ENCODE measurements at places on chromosomes 3 and 15.

DNA sequence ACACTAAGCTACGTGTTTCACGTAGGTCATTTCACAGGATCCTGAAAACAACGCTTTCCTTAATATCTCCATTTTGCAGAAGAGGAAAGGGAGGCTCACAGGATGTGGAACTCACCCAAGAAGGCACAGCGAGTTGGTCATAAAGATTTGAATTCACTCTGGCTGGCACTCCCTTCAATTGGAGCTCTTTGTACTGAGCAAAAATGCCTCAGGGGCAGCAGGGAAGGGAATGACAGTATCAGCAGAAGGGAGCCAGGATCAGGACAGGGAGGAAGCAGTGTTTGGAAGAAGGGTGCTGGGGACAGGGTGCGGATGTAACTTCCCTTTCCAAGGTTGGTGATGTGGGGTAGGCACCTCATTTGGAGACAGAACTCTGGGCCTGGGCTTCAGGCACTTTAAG is 1.1 kb upstream of the ST6GAL1 start:
- DNase-seq, result no peak

GRCh38 chr15:33098094-33099058 is 96.1 kb downstream of the FMN1 start:
- DNase-seq, result peak; percentile 63

DNA sequence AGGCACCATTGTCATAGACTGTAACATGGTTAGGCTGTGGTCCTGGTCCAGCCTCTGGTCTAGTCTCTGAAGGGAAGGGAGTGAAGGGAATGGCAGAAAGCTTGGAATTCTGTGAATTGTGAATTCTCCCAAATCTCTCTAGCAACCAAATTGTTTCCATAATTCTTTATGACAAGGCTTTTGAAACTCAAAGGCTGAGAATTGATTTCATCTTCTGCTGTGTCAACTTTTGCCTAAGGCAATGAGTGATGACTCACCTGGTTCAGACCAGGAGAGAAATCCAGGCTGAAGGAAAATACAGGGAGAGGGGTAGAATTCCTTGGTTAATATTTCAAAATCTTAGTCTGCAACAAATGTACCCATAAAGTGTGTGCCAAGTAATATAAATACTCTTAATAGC is 82.6 kb upstream of the ADPGK start:
- no peak for DNase-seq

DNA sequence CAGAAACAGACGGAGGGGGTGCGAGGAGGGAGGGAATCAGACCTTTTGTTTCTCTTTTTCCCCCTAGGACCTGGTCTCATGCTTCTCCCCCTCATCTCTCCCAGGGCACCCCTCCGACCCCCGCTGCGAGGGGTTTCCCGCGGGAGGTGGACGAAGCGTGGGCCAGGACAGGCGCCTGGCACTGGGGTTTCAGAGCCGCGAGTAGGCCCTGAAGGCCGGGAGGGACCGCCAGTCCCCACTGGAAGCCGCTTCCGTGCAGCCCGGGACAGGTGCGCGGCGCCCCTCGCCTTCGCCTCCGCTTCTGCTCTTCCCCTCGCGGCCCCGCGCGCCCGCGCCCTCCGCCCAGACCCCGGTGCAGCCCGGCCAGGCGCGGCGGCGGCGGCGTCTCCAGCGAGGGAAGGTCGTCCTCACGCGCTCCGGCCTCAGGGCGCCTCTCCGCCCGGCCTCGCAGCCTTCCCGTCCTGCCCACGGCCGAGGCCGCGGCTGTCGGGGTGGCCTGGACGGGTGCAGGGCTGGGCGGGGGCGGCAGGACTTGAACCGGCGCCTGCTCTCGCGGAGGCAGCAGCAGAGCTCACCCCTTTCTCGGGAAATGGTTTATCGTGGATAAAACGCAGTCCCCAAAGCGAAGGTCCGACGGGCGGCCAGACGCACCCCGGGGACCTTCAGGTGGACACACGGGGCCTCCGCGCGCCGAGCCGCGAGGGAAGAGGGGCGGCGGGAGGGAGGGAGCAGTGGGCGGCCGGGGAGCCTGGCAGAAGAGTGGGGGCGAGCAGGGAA is 31.5 kb upstream of the ADAMTS17 start:
- DNase-seq, result no peak

GRCh38 chr3:18919158-18919557 is 229.2 kb upstream of the KCNH8 start:
- DNase-seq, result no peak

GRCh38 chr3:184196536-184196935 is 10.5 kb downstream of the ABCF3 start:
- DNase-seq, result no peak

- peak; percentile 38 for DNase-seq
Observed at GRCh38 chr3:152902141-152902669, 67.3 kb downstream of the P2RY1 start.

DNA sequence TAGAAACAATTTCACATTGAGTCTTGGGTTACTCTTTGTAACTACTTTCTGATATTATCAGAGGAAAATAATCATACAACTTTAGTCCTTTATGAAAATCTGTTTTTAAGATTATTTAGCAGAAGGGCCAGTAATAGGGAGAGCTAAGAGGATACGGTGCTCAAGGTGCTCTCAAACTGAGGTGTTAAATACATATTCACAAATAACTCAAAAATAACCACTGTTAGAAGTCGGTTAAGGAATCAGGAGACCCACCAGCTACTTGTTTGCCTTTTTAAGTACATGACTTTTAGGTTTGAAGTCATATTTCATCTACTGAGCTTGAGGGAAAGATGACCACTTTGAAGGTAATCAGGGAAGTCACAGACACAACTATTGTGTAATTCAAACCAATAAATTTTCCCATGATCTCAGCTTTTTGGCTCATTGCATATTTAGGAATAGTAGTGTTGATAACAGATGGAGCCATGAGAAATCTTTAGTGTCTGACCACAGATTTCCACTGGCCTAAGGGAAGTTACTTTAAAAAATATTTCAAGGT is 1.4 kb upstream of the RSRC1 start:
- DNase-seq, result peak; percentile 66

DNA sequence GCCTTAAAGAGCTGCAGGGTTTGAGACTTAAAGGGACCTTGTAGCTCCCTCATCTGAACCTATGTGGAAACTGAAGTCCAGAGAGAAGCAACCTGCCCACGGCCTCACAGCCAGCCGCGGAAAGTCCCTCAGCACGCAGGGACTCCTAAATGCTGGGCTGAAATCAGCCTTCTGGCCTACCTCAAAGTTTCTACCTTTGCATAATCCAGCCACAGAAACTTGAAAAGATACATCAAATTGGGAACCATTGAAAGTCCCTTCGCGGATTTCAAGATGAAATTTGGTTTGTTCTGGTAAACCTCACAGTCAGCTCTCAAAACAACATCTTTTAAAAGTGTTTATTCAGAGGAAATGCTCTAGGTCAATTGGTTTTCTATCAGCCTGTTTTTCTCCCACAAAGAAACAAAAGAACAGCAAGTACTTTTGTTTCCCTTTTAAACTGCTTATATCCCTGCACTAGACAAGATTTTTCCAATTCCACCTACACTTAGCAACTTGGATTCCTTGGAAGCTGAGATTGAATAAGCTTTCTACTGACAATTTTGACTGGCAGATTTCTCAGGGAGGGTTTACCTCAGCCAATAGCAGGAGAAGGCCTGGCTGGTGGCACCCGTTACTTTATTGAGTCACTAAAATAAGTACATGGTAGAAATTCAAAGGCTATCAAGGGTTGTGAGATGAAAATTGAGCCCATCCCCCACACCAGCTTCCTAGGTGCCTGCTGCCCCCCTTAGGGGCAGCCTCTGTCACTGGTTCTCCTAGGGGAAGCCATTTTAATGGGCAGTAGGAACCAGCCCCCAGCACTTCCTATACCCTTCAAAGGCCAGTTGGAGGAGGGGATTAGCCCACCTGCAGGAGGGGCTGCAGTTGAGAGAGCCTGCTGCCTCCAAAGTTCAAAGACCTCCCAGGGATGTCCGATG is 171.2 kb downstream of the ADAMTS17 start:
- DNase-seq, result no peak

GRCh38 chr3:57512166-57512565 is 32.0 kb downstream of the DNAH12 start:
- no peak for DNase-seq

GRCh38 chr3:187954873-187955586 is 198.9 kb upstream of the LPP start:
- DNase-seq, result peak; percentile 27

DNA sequence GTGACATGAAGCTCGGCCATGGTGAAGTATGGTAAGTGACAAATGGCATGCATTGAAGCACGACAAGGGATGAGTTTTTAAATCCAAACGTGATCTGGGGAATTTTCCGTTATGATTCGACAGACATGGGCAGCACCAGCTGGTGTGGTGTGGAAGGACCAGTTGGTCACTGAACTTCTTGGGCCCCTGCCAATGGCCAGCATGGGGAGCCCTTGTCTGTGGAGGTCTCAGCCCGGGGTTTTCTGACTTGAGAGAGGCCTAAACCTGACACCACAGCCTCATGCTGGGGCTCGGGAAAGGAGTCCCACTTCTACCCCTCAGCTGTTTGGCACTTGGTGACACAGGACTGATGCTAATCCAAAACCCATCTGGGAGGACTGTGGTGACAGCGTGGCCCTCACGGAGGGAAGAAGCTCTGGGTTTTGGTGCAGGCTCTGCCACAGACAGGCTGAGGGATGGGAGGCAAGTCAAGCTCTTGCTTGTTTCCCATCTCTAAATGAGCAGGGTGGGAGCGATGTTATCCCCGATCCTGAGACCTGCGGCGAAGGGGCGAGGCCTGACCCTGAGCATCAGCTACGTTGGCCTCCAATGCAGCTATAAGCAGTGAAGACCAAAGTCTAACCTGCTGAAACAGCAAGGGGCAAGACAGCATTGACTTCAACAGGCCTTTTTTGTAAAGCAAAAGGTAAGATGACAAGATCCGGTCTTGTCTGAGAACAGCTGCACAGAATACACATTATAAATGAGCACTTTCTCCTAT is 69.5 kb downstream of the ATP1B3 start:
- no peak for DNase-seq

DNA sequence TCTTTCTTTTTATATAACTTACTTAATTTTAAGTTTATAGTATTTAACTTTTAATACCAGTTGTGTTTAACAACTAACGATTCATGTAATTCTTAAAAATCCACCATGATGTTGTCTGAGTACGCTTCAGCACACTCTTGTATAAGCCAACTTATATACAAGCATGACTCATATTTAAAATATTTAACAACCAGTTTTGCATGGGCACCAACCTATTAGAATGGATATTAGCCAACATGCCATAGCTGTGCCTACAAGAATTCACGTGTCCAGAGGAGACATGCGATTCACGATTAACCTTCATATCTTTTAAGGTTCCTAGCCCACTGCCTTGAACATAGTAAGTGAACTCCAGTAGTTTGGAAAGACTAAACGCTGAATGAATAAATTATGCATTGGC is 1023.2 kb downstream of the TBL1XR1 start:
- DNase-seq, result no peak

- no peak for DNase-seq
Observed at GRCh38 chr3:196661400-196661799, 21.9 kb downstream of the NRROS start.

DNA sequence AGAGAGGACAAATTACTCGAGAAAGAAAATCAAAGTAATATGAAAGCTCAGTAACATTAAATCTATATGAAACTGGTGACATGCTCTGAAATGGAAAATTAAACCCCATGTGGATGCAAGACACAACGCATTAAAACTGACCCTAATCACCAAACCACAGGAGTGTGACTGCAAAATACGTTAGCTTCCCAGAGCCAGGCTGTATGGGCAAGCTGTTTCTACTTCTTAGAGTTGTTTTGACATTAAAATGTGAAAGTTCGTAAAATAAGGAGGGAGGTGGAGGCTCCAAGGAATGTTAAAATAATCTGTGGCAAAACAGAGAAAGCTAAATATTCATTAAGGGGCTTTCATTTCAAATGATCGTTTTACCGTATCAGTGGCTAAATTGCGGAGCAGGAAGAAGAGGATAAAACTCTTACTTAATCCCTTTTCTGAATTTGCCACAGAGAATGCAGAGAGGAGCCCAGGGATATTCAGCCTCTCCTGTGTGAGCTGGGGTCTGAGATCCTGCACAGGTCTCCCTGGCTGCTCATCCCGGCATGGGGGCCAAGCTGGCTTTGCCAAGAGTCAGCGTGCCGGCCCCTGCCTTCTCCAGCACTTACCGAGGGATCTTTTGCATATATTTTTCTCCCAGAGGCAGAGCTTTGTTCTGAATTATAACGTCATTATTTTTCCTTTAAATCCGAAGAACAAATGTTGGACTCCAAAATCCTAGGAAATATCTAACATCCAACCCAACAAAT is 239.8 kb upstream of the THBS1 start:
- no peak for DNase-seq

GRCh38 chr3:5227812-5228211 is 40.3 kb downstream of the EDEM1 start:
- no peak for DNase-seq

- no peak for DNase-seq
Observed at GRCh38 chr15:63203451-63204090, 14.2 kb downstream of the RAB8B start.

DNA sequence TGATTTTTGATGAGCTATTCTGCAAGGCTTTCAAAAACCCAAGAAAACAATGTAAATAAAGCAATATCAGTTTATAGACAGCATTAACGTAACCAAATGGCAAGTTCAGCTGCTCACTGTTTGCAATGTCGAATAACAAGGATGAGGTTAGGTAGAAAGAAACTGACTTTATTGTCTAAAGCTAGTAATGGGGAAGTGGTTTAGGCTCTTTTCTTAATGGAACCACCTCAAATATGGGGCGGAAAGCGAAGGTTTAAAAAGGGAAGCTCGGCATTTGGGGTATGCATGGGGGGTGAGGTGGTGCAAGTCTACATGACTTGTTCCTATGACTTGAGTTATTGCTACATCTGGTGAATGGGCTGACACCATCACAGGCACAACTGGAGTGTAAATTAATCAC is 1060.2 kb downstream of the NSUN3 start:
- no peak for DNase-seq

GRCh38 chr3:168002786-168003368 is 92.8 kb downstream of the GOLIM4 start:
- no peak for DNase-seq

DNA sequence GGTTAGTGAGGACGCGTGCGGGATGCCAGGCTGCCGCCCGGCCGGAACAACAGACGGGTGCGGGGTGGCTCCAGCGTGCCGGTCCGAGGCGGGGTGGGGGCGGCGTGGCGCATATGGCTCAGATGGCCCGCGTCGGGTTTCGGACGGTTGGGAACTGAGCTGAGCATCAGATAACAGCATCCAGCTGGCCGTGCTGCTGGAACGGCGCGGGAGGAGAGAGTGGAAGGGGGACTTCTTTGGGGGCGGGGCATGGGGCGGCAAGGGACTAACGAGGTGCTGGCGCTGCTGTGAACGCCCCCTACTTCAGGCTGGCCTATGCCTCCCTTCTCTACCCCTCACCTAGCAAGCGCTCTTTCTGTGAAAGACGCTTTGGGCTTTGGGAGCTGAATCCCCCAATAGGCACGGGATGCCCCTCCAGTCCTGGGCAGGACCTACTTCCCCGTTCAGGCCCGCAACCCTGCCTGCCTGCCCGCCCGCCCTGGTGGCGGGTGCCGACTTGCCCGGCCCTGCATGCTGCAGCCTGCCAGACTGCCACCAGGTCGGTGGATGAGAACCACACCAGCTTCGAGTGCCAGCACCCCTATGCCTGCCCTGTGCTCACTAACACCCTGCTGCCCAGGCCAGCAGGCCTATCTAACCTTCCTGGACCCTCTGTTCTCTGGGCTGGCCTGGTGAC is 542 bp downstream of the INKA1 start:
- DNase-seq, result no peak

- DNase-seq, result peak; percentile 96
Observed at GRCh38 chr3:196093317-196094111, 11.6 kb upstream of the TFRC start.

- no peak for DNase-seq
Observed at GRCh38 chr15:50590288-50590687, 43.8 kb upstream of the USP50 start.

All from inflammatory macrophage treated with lipopolysaccharide for 1 hour (primary cell).